ENCODE measurements at places on chromosomes 5 and 9. TPM values are rescaled to one million over a fixed set of nuclear protein-coding genes. Genes with fewer than 3 reads are reported as not detected.

- H3K36me3 ChIP-seq: peaks cover 5% of the 10 kb centered on the region
- peaks cover 29% of the 10 kb centered on the region for H3K4me1 ChIP-seq
- DNase-seq: no peak
- H3K27ac ChIP-seq: no peak overlapping the region
- H3K4me3 ChIP-seq: no peak overlapping the region
Measured at GRCh38 chr5:31916327-31916726, 257.8 kb downstream of the GOLPH3 start.

- peaks cover 4% of the 10 kb centered on the region for H3K4me1 ChIP-seq
- DNase-seq: no peak
- peaks cover 2% of the 10 kb centered on the region for H3K27me3 ChIP-seq
- no peak overlapping the region for H3K4me3 ChIP-seq
- H3K36me3 ChIP-seq: peaks cover 4% of the 10 kb centered on the region
Measured at GRCh38 chr5:180173875-180174586, 35.0 kb downstream of the RASGEF1C start.

DNA sequence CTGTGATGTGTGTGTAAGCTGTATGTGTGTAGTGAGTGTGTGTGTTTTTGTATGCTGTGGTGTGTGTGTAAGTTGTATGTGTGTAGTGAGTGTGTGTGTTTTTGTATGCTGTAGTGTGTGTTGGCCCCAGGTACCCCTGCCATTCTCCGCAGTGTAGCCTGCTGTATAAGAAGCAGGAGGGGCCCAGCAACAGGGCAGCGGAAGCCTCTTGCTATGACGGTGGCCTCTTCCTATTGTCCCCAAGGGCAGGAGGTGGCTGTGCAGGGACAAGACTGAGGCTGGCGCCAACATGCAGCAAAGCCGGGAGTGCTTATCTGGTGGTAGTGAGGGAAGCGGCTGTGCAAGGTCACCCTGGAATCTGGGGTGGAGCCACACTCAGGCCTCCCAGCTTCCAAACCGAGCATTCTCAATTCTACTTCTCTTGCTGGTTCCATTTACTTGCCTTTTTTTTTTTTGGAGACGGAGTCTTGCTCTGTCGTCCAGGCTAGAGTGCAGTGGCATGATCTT lies 5.1 kb downstream of the SPAAR start:
- H3K4me1 ChIP-seq: peaks cover 57% of the 10 kb centered on the region
- H3K4me3 ChIP-seq: no peak overlapping the region
- H3K36me3 ChIP-seq: peaks cover 10% of the 10 kb centered on the region
- H3K27me3 ChIP-seq: peaks cover 24% of the 10 kb centered on the region

- no peak overlapping the region for H3K27ac ChIP-seq
- peaks cover 21% of the 10 kb centered on the region for H3K4me1 ChIP-seq
- H3K4me3 ChIP-seq: no peak overlapping the region
- DNase-seq: no peak
Measured at GRCh38 chr5:142474431-142475094, 149.7 kb upstream of the SPRY4 start.

GRCh38 chr5:173902743-173903142 lies 14.6 kb downstream of the CPEB4 start:
- peaks cover 2% of the 10 kb centered on the region for H3K4me1 ChIP-seq
- no peak for DNase-seq
- H3K4me3 ChIP-seq: no peak overlapping the region
- peaks cover 2% of the 10 kb centered on the region for H3K27me3 ChIP-seq
- H3K27ac ChIP-seq: no peak overlapping the region

SELENOP gene
- 68.9 TPM for total RNA-seq

SLC6A19 gene
- total RNA-seq: not detected

IL13 gene
- total RNA-seq: not detected

SDHA gene
- total RNA-seq: 73.5 TPM
